ENCODE measurements at places on chromosomes 11 and 22.

GRCh38 chr11:74770456-74770855 is 21.8 kb downstream of the RNF169 start:
- DNase-seq = no peak

DNA sequence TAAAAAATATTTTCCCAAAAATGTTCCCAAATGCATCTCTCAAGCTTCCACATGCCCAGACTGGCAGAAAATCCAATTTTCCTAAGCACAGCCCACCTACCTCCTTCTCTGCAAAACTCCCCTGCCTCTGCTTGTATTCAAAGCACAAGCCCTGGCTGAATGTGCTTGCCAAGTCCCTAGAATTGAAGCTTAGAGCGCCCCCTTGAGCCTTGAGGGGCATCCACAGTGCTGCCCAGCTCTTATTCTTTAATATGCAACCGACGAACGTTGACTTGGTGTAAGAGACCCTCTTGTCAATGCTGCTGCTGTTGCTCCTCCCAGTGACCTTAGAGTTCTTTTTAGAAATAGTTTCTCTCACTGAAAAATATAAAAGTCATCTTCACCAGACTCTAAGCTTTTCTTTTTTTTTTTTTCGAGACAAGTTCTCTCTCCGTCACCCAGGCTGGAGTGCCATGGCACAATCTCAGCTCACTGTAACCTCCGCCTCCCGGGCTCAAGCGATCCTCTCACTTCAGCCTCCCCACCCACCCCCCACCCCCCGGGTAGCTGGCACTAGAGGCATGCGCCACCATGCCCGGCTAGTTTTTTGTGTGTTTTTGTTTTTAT is 63.5 kb upstream of the CAPRIN1 start:
- DNase-seq = no peak

DNA sequence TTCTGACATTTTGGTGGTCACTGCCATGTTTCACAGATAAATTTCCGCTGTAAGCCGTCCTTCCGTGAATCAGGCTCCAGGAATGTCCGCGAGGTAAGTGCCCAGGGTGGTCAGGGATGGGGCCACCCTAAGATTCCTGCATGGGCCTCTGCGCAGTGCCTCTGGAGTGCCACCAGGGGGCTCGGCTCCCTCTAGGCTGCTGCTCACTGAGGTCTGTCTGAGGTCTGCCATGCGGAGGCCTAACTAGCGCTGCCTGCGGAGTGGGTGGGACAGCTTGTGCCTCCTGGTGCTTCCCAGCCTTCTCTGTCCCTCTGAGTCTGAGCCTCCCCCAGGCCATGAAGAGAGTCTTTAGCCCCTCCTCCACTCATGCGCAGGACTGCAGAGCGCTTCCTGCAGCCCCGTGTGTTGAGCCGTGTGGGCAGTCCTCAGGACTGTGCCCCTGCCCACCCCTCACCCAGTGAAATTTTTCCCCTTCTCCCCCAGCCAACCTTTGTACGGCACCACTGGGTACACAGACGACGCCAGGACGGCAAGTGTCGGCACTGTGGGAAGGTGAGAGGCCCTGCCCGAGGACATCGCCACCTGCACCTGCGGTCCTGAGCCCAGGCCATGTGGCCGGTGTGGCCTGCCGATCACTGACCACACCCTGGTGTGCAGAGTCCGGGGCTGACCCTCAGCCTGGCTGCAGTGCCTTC is 11.9 kb upstream of the MDK start:
- no peak for DNase-seq

GRCh38 chr11:72144807-72145565 is 9.5 kb downstream of the FOLR3 start:
- DNase-seq = no peak

- no peak for DNase-seq
Observed at GRCh38 chr11:733072-733471, 14.2 kb upstream of the TALDO1 start.
